ENCODE measurements at places on chromosomes 7 and 10.
A peak's percentile ranks its signal among the peaks of the same experiment; 100 is the strongest.

GRCh38 chr7:93062599-93062998 lies 55.2 kb downstream of the SAMD9 start:
- no peak for DNase-seq

DNA sequence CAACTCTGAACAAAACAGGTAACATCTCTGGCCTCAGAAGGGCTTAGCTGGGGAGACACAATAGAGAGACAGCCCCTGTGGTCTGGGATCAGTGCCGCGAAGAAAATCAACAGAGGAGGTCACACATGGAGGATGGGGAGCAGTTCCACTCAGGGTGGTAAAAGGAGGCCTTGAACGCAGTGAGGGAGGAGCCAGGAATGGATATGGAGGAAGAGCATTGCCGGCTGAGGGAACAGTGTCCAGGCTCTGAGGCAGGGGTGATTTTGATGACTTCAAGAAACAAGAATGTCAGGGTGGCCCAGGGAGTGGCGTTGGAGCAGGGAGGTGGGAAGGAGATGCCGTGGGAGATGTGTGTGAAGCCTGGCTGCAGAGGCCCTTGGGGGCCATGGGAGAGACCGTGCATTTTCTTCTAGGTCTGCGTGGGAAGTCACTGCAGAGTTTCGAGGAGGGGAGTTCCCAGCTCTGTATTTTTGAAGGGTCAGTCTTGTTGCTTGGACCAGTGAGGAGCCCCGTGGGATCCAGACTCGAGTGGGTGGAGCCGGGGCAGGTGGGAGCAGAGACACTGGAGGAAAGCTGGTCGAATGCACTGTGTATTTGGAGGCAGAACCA lies 35.7 kb upstream of the SH2D4B start:
- DNase-seq, result no peak

GRCh38 chr10:97138846-97139245 lies 46.9 kb downstream of the SLIT1 start:
- no peak for DNase-seq

GRCh38 chr10:75437693-75438092 lies 6.3 kb downstream of the LRMDA start:
- no peak for DNase-seq

- no peak for DNase-seq
Observed at GRCh38 chr10:16905320-16905719, 88.1 kb upstream of the RSU1 start.

DNA sequence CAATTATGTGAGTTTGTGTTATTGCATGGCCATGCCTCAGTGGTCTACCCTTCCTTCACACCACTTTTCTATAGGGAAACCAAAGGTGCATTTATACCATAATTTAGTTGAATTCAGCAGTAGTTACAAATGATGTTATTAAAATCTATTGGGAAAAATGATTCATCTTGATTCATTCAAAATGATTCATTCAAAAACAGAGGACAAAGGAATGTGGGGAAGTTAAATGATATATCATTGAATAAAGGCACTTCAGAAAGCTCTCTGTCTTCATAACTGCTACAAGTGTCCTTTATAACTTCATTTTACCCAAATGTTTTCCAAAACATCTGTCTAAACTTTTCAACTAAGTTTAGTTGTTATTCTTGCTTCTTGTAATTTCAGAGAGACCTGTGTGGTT lies 722.9 kb downstream of the GRM8 start:
- DNase-seq, result no peak

DNA sequence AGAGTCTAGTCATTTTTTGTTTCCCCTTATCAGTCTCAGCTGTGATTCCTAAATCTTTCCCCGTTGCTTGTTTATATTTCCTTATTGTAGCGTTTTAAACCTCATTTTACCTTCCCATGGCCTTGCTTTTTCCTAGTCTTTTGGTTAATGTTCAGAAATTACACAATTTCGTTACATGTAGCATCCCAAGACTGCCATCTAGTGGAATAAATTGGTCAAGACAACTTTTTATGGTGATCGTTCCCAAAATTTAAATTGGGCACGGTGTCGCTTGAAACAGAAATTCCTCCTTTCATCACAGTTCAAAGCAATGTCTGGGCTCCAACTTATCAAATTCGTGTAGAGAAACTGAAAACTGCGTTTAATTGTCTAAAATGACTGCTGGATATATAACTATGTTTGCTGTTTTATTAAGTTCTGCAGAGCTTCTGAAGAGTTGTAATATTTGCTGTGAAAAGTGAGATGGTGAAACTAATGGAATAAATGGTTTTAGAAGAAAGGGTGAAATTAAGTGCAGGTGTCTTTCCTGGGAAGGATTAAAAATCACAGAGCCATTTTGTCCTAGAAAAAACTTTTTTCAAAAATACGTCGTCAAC lies 370.2 kb downstream of the PHF14 start:
- no peak for DNase-seq

DNA sequence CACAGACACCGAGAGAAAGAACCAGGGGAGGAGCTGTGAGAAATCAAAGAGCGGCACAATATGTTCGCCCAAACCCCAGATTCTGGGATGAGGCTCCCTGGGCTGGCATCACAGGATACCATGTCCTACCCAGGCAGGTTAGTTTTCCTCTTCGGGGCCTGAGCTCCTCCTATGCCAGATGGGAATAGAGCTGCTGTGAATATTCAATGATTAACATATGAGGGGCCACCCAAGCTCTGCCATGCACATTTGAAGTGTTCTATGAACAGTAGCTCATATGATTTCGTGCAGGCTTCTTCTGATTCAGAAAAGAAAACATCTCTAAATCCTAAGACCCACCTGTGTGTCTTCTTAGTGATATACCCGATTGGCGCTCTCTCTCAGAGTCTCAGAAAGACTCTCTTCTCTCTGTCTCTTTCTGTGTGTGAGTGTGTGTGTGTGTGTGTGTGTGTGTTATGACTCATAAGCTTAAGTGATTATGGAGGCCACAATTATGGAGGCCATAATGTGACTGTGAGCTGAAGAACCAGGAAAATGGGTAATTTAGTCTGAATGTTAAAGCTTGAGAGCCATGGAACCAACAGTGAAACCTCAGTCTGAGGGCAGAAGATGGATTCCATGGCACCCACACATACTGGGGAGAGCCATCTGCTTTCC lies 220.5 kb downstream of the KLF6 start:
- no peak for DNase-seq

DNA sequence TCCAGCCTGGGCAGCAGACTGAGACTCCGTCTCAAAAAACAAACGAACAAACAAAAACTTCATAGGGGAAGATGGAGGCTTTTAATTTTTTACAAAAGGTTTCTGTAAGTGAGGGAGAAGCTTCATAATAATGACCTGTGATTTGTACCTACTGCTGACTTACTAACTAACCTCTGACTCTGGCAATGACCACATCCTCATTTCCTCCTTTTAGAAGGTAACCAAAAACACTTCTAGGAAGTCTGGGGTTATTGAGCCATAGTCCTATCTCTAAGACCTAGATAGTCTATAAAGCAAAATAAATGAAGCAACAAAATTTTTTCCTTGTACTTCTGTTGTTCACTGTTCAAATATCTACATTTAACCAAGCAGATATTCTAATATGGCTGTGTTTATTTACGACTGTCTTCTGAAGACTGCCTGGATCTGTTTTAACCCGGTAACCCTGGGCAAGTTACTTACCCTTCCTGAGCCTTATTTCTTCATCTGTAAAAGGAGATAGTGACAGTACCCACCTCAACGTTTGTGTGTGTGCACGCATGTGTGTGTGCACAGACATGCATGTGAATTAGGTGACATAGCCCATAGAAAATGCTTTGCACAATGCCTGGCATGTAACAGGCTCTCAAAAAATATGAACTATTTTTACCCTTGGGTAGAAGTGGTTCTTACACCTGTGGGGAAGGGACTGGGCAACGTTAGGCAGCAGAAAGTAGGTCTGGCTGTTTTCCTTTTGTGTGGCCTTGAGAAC lies 30.8 kb upstream of the SMNDC1 start:
- DNase-seq, result no peak

DNA sequence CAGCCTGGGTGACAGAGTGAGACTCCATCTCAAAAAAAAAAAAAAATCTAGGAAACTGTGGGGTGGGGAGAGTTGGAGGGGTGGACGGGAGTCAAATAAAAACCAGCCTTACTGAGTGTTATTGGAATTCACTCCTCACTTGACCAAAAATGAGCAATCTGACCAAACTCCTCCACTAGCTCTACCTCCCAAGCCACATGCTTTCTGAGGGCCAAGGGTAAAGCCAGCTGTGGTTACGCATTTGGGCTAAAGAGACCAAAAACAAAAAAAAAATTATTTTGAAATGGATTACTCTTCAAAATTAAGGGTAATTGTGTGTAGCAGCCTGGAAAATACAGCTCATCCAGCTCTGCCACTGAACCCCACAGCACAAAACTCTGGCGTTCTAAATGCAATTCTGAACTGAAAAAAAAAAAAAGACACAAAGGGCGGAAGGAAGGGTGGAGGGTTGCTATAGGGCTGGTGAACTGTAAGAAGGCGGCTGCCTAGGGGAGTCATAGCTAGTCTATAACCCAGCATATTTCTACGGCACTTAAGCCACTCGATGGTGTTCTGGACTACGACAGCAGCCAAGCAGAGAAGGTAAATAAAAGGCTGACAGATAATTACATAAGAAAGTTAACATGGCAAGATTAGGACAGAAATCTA lies 7.8 kb downstream of the ELMO1 start:
- no peak for DNase-seq

DNA sequence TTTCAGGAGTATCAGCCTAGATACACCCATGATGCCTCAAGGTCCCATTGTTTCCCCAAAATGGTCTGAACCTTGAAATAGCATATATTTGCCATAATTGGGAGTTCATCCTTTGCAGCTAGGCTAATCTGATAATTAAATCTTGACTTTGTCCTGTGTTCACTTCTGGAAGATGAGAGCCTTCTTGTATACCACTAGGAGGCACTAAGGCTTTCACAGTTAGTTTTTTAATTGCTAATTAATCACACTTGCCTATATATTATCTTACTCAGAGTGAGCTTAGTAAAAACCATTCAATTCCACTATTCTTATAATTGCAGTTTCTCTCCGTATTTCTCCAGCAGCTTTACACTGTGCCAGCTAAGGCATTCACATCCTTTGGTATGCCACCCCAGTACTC lies 48.7 kb upstream of the MAGI2 start:
- no peak for DNase-seq

DNA sequence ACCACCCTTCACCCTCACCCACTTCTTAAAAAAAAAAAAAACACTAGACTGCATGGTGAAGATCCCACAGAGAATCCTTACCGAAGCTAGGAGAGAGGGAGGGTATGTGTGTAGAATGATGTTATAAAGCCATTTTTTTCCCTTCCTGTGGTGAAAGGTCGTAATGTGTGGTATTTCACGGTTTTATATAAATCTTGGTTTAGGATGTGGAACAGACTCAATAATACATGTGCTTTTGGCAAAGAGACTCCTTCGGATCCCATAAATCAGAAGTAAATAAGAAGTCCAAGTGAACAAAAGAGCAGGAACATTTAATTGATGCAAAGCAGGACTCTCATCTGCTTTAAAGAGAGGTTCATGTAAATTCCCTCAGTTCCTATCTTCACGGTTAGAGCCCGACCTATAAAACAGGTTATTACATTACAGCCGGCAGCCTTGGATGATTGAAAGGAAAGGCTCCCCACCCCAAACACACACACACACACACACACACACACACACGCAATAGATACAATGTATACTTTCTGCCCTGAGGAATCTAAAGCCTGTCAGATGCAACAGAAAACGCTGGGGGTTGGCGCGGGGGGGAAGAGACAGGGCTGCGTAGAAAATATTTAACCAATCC lies 8.8 kb downstream of the DLX5 start:
- no peak for DNase-seq

- no peak for DNase-seq
Observed at GRCh38 chr7:47720141-47720906, 138.4 kb upstream of the TNS3 start.

- no peak for DNase-seq
Observed at GRCh38 chr10:78976825-78977755, 91.7 kb upstream of the ZMIZ1 start.

DNA sequence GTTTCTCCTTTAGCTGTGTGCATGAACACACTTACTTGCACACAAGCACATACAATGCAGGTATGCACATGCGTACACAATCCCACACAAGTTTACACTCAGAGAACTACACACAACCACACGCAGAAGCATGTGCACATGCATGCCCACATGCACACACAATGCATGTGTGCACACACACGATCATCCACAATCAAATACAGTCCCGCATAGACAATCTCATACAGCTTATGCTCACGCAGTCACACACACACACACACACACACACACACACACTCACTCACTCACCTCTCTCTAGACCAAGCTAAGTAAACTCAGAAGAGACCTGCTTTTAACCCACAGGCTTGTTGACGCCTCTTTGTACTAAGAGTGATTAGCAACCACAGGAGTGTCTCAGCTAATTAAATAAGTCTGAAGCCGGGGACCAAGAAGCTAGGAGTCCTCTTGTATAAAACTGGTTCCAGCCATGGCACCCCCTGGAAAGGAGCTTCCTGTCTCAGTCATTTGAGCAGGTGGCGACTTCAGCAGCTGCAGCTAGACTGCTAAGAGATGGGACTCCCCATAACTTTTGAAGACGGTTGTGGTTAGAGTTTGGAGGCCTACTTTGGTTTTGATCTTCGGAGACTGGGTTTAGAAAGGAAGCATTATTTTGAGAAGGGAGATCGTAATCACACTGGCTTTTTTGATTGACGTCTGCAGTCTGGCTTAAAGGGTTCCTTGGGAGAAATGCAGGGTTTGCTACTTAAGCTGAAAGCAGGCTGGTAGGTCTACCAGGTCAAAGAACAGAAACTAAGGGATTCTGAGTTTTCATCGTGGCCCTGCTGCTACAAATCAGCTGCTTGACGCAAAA lies 82.3 kb upstream of the ADRB1 start:
- peak; percentile 31 for DNase-seq

- DNase-seq, result no peak
Observed at GRCh38 chr7:92133133-92133736, 1.0 kb downstream of the CYP51A1 start.

DNA sequence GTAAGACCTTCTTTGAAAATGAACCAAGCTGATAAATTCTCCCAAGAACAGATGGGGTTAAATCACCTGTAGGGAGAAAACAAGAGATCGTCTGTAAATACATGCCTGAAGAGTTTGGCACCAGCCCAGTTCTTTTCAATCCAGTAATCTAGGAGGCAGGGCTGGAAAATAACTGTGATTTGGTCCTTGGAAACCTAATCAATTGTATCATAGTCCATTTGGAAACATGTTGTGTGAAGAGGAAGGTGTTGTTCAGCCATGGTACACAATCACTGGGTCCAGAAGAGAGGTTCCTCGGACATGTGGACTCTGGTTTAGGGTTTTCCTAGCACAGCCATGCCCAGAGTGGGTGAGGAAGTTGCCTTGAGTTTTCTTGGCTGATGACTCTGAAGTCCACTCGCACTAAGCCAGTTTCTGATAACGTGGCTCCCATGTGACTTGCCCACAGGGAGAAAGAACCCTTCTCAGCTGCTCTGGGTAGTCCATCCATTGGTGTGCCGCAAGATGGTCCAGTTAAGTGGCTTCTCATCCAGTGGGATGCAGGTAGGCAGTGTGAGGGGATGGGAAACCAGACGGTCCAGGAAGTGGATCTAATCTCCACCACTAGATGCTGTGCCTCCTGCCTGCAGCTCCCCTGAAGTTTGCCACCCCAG lies 5.1 kb downstream of the BLNK start:
- no peak for DNase-seq

GRCh38 chr7:65960351-65961074 lies 21.5 kb downstream of the GUSB start:
- no peak for DNase-seq

- DNase-seq, result no peak
Observed at GRCh38 chr7:11319491-11320274, 346.0 kb downstream of the PHF14 start.

- no peak for DNase-seq
Observed at GRCh38 chr7:44402401-44403060, 77.1 kb upstream of the CAMK2B start.

- no peak for DNase-seq
Observed at GRCh38 chr10:69959911-69960310, 92.7 kb upstream of the MACROH2A2 start.

All from stimulated activated CD4-positive, alpha-beta T cell treated with anti-CD3 and anti-CD28 coated beads, Interleukin-1b, Interleukin-23, amount 100 ng/mL, for 4 hours (primary cell).